ENCODE measurements at places on chromosomes 7 and 10.
A peak's percentile ranks its signal among the peaks of the same experiment; 100 is the strongest.

DNA sequence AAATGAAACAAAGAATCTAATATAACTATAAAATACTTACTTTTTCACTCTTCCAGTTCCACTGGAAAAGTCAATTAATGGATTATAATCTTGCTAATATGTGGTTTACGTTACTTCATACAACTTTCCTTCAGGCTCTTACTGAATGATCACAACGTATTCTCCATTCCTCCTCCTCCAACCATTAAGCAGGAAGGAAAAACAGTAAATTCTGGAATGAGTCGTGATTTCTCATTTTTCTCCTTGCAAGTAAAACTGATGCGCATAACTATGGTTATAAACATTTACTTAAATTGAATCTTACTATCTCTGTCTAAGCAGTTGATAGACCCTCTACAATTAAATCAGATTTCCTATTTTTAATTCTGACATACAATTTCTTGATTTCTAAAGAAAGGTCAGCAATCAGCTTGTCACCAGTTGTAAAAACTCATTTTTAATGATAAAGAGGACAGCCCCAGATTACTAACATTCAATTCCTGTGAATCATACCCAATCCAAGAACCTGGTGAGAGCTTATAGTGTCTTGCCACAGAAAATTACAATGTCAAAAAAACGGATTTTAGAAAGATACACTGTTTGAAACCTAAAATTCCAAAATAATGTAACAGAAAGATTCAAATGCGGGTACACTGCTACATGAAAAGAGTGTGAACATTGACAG, 64.3 kb downstream of the EZH2 start:
- DNase-seq = peak; percentile 65

DNA sequence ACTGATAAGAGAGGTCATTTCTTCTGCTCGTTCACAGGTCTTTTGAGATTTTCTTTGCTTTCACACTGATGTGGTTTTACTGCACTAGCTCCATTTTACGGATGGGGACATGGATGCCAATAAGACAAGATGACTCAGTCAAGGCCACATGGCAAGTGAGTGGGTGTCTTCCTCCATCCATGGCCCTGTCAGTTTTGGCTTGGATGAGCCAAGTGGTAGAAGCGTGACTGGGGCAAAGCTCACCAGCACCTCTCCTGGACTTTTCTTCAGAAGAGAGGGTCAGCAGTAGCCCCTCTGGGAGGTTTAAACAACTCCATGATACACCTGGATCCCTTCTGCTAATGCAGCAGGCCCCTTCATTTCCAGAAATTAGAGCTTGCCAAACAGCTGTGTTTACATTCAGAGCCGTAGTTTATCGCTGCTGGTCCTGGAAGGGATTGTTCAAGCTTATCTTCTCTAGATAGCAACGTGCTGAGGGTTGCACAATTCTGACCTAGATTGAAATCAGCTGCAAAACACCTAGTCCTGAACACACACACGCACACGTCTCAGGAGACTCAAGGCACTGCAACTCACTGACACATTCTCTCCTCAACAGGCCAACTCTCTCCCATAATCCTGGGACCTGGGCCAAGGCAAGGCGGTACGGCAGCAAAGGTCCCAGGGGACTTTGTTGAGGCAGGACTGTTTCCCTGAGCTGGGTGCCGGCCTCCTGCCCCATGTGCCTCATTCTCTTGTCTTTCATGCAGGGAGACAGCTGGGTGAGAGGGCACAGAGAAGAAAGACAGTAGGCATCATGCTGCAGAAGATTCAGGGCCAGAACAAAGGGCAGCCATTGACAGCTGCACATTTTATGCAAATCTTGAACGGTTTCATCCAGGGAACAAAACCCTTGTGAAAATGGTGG, 14.2 kb upstream of the PDCD4 start:
- peak; percentile 28 for DNase-seq

DNA sequence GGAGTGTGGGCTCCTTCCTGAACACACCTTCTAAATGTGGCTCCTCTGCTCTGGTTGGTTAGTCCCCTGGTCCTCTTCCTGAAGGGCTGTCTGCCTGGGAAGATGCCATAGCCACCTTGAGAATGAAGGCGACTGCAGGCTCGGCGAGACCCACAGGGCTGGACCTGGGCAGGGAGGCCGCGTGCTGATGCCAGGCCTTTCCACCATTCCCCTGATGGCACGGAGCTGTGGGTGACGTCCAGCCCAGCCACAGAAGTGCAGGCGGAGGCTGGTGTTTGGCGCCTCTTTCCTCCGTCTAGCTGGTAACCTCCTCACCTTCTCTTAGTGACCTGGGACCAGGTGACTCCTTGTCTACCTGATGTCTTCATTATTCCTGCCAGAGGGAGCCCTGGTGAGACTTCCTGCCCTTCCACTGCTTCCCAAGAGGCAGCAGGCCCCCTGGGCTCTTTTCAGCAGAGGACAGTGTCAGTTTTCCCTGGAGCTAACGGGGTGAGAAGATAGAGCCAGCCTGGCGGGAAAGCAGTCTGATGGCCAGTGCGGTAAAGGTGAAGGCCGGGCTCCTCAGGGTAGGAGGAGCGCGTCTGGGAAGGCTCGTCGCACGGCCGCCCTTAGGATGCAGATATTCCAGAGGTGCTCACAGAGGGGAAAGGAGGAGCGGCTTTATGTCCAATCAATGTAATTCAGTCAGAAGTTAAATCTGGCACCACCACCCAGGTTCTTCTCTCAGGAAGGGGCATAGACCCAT, 34.9 kb downstream of the GBX1 start:
- no peak for DNase-seq

GRCh38 chr10:804787-805619, 115.5 kb upstream of the DIP2C start:
- no peak for DNase-seq

- no peak for DNase-seq
Measured at GRCh38 chr10:48294431-48294830, 12.0 kb upstream of the MAPK8 start.

GRCh38 chr10:78247821-78248220, 214.2 kb downstream of the RPS24 start:
- DNase-seq = no peak

DNA sequence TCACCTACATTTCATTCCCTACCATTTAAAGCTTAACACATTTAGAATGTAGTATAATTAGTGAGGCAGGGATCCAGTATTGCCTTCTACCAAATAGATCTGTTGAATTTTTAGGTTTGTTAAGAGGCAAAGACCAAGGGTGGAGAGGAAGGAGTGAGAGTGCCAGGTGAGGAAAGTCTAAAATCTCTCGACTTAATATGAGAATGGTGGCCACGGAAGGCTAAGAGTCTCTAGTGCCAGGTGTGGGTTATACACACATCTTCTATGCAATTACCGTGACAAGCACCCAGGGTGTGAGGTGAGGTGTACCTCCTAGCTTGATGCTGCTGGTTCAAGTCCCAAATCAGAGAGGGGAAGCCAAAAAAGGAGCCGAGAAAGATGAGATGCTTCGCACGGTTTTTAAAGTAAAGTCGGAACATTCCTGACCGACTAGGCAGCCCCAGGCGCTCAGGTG, 439 bp downstream of the IQUB start:
- DNase-seq = no peak
